Sigmoid colon (tissue), 7 donors: ENCODE measurements at places on chromosomes 13 and 19. TPM values are rescaled to one million over a fixed set of nuclear protein-coding genes. Genes with fewer than 3 reads are reported as not detected.

- DNase-seq = no peak
These were observed 110.9 kb downstream of the HS6ST3 start for GRCh38 chr13:96200810-96201209.

GRCh38 chr19:40889366-40889765, 7.3 kb upstream of the CYP2A7 start:
- DNase-seq = no peak

GRCh38 chr19:12720851-12721655, 2.7 kb downstream of the TNPO2 start:
- DNase-seq = no peak

Gene COL5A3
- total RNA-seq = 6.1 TPM
